ENCODE measurements at places on chromosomes 7 and 10. TPM values are rescaled to one million over a fixed set of nuclear protein-coding genes. Genes with fewer than 3 reads are reported as not detected.

Gene HOXA1
- total RNA-seq, result 2.0 TPM

GRCh38 chr10:118956802-118957442 is 72.6 kb upstream of the NANOS1 start:
- DNase-seq, result no peak
- no peaks in the 10 kb centered on the region for H3K4me1 ChIP-seq

DNA sequence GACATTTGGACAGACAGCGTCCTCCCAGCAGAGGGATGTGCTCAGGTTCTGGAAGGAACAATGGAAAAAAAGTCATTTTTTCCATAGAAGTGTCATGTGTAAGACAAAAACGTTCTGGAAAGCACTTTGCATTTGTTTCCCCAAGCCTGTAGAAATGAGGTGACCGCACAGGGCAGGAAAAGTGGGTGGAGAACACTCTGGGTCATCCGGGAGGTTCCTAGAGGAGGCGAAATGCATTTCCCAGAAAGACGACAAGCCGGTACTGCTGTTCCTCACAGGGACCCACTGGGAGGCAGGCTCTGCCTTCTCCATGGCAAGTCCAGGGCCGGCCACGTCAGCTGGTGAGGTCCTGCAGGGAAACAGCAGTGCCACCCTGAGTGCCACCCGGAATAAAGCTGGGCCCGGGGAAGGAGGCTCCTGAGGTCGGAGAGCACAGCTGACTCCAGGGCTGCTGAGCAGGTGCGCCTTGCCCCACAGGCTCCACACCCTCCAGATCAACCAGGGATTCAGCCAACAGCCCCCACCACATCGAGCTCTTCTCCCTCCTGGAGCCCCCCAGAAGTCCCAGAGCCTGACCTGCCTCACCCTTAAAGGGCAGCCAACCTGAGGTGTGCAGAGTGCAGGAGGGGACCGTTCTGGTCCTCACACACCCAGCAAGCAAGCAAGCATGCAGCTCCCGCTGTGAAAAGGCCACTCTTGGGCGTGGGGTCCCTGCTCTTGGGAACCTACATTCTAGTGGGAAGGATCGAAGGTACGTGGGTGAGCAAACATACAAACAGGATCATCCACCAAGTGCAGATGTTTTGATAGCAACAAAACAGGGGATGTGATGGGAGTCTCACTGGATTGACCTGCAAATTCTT is 28.8 kb upstream of the INPP5A start:
- no peaks in the 10 kb centered on the region for H3K27me3 ChIP-seq
- H3K4me3 ChIP-seq, result no peak overlapping the region
- peak overlapping the region; percentile 80 for H3K27ac ChIP-seq
- H3K36me3 ChIP-seq, result no peaks in the 10 kb centered on the region

GRCh38 chr7:33761449-33762080 is 143.8 kb upstream of the BMPER start:
- no peaks in the 10 kb centered on the region for H3K4me1 ChIP-seq
- H3K4me3 ChIP-seq, result no peak overlapping the region
- H3K27ac ChIP-seq, result no peak overlapping the region
- no peak for DNase-seq
- H3K36me3 ChIP-seq, result no peaks in the 10 kb centered on the region

- no peaks in the 10 kb centered on the region for H3K27me3 ChIP-seq
- H3K27ac ChIP-seq, result no peak overlapping the region
- H3K4me1 ChIP-seq, result no peaks in the 10 kb centered on the region
- no peak for DNase-seq
- no peaks in the 10 kb centered on the region for H3K36me3 ChIP-seq
- no peak overlapping the region for H3K4me3 ChIP-seq
Observed at GRCh38 chr10:11243425-11244222, 226.0 kb downstream of the CELF2 start.

DNA sequence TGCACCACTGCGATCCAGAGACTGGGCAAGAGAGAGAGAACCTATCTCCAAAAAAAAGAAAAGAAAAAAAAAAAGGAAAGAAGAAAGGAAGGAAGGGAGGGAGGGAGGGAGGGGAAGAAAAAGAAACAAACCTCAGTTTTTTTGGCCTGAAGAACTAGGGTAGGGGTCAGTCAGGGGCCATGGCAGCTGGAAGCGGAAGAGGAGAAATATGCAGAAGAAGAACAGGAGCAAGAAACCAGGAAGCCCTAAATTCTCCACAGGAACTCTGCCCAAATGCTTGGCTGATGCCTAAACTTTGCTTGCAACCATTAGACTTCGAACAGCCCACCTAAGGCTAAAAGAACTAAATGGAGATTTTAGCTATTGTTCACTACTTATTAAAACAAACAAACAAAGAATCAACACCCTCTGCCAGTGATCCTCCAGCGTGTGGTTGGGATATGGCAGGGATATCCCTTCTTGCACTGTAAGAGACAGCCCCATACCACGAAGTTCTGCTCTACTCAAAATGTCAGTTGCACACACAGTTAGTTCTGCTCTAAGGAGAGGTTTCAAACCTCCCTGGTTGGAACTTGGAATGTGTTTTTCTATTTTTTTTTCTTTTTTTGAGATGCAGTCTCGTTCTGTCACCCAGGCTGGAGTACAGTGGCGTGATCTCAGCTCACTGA is 139.5 kb downstream of the FAM107B start:
- H3K27me3 ChIP-seq, result no peaks in the 10 kb centered on the region
- H3K4me3 ChIP-seq, result no peak overlapping the region
- no peaks in the 10 kb centered on the region for H3K36me3 ChIP-seq
- no peak overlapping the region for H3K27ac ChIP-seq
- H3K4me1 ChIP-seq, result no peaks in the 10 kb centered on the region

Measured in uterus (tissue), 4 donors.